ENCODE measurements at places on chromosomes 4 and X.

DNA sequence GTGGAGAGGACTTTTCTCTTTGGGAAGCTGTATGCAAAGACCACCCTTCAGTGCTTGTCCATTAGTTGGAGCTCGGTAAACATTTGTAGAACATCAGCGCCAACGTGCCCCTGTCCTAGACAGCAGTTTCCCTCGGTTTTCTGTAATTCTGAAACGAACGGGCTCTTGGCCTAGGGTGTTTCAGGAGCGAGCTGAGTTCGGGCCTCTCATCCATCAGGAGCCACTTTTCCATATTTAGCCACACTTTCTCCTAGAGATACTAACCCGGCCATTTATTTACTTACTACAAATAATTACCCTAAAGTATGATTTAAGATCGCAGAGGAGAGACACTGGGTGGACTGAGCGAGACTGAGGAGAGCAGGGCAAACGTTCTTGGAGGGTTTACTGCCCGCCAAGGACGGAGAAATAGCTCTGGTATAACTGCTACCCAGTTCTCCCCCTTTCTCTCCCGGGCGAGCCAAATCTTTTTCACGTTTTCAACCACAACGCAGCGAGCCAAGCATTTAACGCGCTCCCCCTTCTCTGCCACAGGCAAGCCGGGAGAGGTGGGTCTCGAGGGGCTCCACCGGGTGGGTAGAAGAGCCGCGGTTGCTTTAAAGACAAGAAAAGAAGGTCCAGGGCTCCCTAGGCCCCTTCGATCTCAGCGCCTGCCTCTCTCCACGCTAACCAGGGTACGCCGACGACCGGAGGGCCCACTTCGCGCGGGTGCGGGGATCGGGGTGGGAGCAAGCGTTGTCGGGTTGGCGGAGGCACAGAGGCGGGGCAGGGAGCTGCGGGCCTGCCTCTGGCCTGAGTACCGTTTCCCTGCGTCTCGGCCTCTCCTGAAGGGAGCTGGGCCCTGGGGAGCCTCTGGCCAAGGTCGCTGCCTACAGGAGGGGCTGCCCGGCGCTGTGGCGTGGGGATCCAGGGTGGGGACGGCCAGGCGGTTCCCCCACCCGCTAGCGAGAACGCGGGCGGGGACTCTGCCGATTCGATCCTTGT is 10.8 kb upstream of the PITX2 start:
- peaks cover 49% of the 10 kb centered on the region for H3K27me3 ChIP-seq
- no peak for DNase-seq
- H3K4me3 ChIP-seq = no peak overlapping the region
- H3K36me3 ChIP-seq = no peaks in the 10 kb centered on the region
- no peak overlapping the region for H3K27ac ChIP-seq

DNA sequence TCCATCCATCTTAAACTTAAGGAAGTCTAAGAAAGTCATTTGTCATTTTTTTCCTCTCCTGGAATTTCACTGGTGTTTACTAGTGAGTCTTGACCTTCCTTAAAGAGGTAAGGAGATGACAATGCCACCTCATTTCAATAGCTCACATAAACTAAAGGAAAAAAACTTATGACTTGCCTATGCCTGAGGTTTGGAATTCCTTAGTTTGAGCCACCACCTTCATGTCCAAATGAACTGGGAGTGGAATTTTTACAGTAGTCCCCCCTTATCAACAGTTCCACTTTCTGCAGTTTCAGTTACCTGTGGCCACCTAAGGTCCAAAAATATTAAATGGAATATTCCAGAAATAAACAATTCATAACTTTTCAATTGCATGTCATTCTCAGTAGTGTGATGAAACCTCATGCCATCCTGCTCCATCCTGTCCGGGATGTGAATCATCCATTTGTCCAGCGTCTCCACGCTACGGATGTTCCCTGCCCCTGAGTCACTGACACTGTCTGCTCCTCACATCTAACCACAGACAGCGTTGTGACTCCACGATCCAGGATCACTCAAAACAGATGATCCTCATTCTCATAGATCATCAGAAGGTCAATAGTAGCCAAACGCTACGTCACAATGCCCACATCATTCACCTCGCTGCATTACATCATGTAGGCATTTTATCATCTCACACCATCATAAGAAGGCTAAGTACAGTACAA is 177.4 kb downstream of the SH3KBP1 start:
- H3K27ac ChIP-seq = no peak overlapping the region
- peaks cover 18% of the 10 kb centered on the region for H3K36me3 ChIP-seq
- no peak for DNase-seq
- peaks cover 12% of the 10 kb centered on the region for H3K4me1 ChIP-seq
- H3K27me3 ChIP-seq = no peaks in the 10 kb centered on the region

GRCh38 chr4:113815826-113816225 is 54.3 kb upstream of the CAMK2D start:
- H3K27ac ChIP-seq = no peak overlapping the region
- no peak overlapping the region for H3K4me3 ChIP-seq
- no peaks in the 10 kb centered on the region for H3K36me3 ChIP-seq
- H3K4me1 ChIP-seq = no peaks in the 10 kb centered on the region
- DNase-seq = no peak
- H3K27me3 ChIP-seq = peaks cover 3% of the 10 kb centered on the region

DNA sequence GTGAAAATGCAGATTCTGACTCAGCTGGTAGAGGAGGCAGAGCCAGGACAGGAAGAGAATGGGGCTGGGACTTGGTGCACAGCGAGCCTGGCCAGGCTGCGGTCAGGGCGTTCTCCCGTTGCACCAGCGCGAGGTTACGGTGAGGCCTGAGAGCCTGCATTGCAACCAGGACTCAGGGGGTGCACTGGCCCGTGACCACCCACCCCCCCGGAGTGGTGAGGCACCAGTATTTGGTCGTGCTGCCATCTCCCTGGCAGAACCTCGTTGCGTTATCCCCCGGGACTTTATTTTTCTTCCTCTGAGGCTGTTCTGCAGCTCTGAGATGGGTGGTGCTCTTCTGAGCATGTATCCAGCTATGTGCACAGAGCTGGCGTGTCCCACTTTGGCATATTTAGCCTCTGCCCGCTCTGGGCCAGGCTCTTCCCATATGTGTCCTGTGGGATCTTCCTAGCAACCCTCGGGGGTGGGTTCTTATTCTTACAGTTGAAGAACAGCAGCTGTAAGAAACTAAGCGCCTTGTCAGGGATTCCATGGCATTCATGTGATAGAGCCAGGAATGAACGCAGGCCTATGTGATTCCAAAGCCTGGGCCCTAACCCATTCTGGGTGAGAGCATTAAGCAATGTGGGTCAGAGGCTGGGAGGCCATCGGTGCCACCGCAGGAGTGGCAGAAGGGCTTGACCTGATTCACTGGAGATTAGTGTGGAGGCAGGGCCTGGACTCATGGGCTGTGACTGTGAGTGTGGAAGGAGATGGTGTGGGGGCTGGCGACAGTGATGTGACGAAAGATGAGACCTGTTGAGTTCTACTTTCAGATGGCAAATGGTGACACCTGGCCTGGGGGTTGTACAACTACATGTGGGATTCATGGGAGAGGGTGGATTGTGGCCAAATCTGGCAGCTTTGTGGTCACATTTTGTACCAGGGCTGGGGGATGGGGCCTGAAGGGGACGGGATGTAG is 3.1 kb downstream of the TADA2B start:
- H3K27me3 ChIP-seq = no peaks in the 10 kb centered on the region
- peaks cover 52% of the 10 kb centered on the region for H3K4me1 ChIP-seq
- no peak overlapping the region for H3K27ac ChIP-seq
- no peak for DNase-seq

Measured in CD4-positive, CD25-positive, alpha-beta regulatory T cell (primary cell).